ENCODE measurements at places on chromosomes 12 and 14.

GRCh38 chr12:115255962-115256361 is 572.0 kb upstream of the TBX3 start:
- DNase-seq, result no peak

DNA sequence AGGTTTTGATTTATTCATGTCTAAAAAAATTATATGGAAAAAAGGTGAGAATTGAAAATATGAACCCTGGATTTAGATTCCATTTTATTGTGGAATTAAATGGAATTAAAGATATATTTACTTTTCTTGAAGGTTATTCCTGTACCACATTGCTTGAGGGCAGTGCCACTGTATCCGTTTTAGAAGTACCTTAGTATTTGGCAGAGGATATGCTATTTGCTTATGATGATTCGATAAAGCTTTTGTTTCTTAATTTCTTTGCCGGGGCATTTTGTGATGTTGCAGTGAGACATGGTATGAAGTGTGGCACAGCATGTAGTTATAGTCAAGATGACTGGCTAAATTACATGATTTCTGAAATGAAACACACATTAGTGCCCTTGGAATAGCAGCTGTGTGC is 7.6 kb downstream of the TMTC2 start:
- DNase-seq, result no peak

DNA sequence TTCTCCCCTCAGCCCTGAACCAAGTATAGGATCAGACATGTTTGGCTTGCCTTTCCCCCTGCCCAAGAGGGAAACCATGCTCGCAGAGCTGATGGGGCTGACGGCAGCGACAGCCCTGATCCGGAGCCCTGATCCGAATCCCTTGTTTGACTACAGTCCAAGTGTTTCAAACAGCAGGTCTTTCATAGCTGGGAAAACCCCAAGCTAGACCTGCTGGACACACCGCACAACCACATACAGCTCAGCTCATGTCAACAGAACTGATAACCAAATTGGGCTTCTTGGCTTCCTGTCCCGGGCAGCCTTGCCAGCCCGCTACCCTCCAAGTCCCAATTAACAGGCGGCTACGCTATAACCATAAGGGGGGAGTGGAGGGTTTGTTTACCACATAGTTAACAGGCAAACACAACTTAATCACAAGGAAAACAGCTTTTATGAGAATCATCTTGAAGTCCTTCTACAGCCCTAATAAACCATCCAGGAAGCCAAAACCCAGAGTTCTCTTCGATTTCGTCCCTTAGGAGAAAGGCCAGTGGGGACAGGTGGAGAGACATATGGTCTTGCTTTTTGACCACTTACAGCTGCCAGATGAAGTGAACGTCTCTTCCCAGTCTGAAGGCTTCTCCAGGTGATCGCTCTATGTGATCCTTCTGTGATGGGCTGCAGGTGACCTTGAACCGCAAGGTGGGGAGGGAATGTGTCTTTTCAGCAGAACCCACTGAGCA is 64.5 kb upstream of the MANSC4 start:
- DNase-seq, result no peak

DNA sequence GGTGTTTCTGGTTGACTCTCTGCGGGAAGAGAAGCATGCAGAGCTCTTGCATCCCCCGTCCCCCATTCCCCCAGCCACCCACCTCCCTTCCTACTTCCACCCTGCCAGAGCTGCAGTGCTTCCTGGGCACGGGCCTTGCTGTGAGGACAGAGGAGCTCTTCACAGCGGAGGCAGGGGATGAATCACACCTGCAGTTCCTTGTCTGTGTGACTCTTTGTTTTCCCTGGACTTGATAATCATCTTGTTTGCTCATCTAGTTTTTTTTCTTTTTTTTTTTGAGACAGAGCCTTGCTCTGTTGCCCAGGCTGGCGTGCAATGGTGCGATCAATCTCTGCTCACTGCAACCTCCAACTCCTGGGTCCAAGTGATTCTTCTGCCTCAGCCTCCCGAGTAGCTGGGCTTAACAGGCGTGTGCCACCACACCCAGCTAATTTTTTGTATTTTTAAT is 27.8 kb downstream of the ANKRD9 start:
- no peak for DNase-seq

DNA sequence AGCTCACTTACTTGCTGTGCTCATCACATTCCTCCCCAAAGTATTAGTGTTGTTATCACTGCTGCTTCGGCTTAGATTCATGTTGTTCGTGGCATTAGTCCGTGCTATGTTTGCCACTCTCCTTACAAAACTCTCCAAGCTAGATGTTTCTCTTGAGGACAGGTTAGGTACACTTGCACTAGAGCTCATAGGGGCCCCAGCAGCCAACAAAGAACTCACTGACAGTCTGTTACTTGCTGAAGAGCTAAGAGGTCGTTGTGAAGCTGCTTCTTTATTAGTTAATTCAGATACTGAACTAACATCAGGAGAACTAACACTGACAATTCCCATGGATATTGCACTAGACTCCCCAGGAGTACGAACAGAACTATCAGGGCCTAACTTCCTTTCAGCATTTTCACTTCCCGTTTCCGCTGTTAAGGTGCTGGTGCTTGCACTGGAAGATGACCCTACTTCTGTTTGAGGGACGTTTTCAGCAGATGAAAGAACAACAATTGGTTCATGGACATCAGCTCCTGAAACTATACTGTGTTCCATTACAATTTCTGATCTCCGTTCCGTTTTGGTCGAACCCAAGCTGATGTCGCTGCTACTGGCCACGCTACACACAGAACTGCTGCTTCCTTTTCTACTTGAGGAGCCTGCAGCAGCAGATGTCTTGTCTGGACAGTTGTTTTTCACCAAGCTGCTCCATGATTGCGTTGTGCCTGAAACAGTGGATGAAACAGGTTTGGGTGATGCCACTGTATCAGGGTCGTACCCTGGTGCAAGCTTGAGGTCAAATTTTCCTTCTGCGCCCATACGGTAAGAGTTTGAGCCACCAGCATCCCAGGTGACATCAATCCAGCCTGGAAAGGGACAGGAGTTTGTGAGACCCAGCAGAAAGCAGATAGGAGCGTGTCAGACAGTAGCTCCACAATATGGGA is 78.7 kb downstream of the HECTD1 start:
- DNase-seq, result no peak

DNA sequence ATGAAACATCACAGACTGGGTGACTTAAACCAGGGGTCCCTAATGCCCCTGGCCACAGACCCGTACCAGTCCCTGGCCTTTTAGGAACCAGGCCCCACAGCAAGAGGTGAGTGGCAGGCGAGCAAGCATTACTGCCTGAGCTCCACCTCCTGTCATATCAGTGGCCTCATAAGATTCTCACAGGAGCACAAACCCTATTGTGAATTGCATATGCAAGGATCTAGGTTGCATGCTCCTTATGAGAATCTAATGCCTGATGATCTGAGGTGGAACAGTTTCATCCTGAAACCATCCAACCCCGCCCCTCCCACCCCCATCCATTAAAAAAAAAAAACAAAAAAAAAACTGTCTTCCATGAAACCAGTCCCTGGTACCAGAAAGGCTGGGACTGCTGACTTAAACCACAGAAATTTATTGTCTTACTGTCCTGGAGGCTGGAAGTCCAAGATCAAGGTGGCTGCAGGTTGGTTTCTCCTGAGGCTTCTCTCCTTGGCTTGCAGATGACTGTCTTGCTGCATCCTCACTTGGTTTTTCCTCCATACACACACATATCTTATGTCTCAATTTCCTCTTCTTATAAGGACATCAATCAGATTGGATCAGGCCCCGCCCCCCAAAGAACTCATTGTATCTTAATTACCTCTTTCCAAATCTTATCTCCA is 235.9 kb downstream of the CHST11 start:
- DNase-seq, result no peak

DNA sequence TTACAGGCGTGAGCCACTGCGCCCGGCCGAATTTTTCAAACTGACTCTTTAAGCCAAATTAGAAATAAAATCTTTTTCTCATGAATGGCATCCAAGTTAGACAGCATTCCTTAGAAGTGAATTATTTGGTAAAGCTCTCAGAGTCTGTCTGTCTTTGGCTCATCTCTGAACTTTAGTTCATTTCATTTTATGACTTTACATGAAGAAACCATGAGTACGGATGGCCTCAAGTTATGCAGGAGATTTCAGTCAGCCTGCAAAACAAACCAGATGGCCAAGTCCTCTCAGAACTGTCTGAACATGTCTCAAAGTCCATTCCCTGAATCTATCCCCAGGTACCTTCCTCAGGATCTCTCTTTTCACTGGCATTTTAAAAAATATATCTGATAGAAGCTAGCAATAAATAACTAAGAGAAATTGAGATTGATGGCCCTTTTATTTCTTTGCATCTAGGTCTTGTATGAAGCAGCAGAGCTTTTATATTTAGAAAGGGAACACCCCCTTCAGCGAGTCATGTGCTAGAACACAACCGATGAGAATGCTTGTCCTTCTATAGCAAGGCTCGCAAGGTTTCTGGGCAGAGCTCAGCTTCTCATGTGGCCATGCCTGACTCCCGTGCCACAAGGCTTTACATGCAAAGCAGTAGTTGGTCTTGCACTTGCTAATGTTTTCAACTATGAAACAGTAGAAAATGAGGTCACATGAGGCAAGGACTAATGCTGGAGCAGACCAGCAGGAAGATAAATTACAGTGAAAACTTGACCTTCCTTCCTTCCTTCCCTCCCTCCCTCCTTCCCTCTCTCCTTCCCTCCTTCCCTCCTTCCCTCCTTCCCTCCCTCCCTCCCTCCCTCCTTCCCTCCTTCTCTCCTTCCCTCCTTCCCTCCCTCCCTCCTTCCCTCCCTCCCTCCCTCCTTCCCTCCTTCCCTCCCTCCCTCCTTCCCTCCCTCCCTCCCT is 125.0 kb downstream of the AKAP6 start:
- no peak for DNase-seq

DNA sequence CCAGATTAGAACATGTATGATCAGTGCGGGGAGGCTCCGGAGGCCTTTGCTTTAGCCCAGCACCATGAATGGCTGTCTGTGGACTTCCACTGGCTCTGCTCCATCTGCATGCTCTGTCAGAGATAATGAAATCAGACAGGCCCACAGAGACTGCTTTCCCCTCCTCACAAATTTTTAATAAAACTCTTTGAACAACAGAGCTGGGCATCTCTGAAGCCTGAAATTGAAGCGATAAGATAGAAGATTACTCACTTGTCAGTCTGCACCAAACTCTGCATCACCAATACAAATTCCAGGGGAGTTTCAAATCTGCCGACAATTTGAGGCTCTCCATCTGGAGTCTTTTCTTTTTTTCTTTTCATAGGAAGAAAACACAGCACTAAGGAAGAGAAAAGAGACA is 110.0 kb downstream of the DYRK2 start:
- DNase-seq, result no peak

GRCh38 chr14:57575482-57575881 is 81.8 kb upstream of the CCDC198 start:
- no peak for DNase-seq

GRCh38 chr14:62097824-62098223 is 335.6 kb downstream of the SNAPC1 start:
- no peak for DNase-seq

DNA sequence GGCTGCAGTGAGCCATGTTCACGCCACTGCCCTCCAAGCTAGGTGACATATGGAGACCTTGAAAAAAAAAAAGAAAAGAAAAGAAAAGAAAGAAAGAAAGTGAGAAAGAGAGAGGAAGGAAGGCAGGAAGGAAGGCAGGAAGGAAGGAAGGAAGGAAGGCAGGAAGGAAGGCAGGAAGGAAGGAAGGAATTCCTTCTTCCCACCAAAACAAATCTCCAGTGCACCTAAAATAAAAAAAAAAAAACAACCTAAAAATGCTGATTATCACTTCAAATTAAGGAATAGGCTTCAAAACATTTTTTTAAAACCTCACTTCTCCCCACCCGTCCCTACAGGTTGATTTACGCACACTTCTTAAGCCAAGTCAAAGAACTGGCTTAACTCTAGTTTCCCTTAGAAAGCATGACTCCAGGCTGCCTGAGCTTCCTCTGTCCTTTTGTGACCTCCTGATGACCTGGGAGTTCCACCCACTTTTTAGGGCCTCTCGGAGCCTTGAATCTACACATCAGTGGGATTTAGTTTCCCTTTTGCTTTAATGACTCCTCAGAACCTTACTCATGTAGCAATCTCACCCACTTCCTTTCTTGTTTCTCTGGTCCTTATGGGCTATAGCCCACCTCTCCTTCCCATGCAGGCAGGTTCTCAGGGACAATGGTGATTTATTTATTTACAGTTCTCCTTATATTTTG is 18.6 kb downstream of the DUSP6 start:
- DNase-seq, result no peak

GRCh38 chr12:30847259-30847658 is 79.3 kb upstream of the TSPAN11 start:
- DNase-seq, result peak; percentile 39

GRCh38 chr14:60736494-60736893 is 1.9 kb downstream of the MNAT1 start:
- no peak for DNase-seq

DNA sequence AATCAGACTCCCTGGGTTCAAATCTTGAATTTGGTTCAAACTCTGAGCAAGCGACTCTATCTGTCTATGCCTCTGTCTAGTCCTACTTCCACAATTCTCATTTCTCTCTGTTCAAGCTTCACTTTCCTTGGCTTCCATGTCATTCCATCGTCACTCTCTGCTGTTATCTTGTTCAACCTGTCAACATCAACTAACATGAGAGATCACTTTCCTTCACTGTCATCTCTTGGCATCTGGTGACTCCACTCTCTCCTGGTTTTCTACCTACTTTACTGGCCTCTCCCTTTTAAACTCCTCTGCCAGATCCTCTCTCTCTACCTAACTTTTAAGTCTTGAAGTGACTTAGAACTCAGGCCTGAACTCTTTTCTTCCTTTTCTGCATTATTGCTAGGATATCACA is 240.2 kb downstream of the BCAT1 start:
- no peak for DNase-seq

GRCh38 chr14:68140806-68141205 is 321.2 kb downstream of the RAD51B start:
- DNase-seq, result peak; percentile 34

DNA sequence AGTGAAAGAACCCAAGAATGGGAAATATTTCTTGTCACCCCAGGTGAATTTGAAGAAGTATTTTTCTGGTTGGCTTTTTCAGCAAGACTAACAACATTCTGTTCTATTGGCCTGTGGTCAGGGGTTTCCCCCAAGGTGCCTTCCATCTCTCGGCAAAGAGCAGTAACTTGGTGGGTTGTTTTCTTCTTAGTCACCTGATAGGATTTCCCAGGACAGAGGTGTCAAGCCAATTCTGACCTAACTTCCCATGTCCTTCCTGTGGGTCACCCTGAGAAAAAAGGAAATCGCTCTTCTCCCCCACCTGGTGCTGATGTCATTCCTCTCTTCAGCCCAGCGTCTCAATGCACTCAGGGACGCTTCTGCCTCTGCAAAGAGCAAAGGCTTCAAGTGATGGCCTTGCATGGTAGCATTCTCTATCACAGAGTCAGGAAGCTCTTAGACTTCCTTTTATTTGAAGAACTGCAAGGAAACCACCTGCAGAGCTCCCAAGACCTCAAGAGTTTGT is 16.1 kb upstream of the IFNG start:
- DNase-seq, result no peak
